ENCODE measurements at places on chromosomes 4 and X.

- DNase-seq = no peak
These were observed 37.1 kb upstream of the GPM6B start for GRCh38 chrX:13854003-13854402.

DNA sequence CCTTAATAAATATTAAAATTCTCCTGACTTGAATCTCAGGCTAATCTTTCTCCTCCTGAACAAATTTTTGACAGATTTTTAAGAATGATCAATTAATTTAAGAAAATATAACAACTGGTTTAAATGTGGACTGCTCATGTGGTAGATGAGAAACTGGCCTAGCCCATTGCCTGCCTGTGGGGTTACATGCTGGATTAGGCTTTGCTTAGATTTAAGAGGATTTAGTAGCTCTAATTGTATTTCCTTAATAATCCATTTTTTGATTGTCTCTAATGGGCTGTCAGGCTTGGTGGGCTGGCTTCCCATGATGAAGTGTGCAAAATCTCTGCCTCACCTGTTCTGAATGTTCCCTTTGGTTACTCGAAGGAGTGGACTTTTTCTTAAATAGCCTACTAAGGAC, 27.8 kb upstream of the LIMCH1 start:
- DNase-seq = no peak

GRCh38 chr4:185205697-185206342, 2.0 kb upstream of the CFAP97 start:
- DNase-seq = no peak

DNA sequence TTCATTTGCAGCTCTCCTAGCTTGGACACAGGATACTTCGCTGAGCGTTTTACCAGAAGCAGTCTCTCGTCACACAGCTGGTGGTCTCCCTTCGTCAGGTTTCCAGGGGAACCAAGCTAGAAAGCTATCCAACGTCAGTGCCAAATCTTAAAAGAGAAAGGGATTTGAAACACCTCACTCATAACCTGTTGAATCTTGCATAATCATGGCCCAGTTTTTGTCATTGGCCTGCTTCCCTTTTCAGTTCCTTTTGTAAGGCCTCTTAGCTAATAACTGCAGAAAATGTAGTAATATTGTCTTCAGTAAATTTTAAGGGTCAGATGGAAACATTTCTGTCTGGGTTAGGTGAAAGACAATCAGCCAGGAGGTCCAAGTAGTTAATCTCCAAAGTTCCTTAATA, 22.0 kb downstream of the RAB39B start:
- no peak for DNase-seq

DNA sequence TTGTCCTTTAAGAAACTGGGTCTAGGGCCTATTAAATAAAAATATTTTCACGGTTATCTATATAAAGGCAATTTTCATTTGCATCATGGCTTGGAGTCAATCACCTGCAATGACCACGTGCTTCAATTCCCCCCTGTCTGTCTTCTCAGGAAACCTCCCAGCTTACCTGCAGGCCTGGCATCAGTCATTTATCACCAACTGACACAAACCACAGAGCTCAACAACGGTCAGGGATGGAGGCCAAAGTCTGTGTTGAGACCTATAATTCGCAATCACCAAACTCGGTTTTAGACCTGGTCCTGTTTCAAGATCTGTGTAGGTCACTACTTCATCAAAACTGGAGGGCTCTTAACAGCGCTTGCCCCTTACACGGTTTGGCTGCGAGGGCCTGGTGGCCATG, 1.9 kb downstream of the SLC9A7 start:
- DNase-seq = no peak

- DNase-seq = no peak
These were observed 458.3 kb upstream of the LCORL start for GRCh38 chr4:18479825-18480224.

- no peak for DNase-seq
These were observed 128.1 kb upstream of the HPF1 start for GRCh38 chr4:169885893-169886292.

GRCh38 chr4:86096373-86096772, 263.5 kb downstream of the MAPK10 start:
- DNase-seq = no peak

GRCh38 chr4:181989071-181989470, 254.1 kb upstream of the TENM3 start:
- DNase-seq = no peak

DNA sequence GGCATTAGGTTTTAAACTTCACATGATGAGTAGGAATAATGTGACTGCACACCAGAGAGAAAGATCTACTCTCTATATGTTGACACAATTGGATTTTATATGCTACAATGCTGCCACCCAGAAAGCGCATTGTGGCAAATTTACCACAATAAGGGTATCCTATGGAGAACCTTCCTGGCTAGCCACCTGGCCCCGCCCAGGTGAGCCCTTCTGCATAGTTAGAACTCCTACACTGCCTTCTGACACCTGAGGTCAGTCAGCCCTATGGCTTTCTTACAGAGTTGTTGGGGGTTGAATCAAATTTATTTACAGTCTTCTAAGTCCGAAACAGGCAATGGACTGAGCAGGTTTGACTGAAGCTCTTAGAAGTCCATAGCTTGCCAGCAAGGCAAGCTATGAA, 153.8 kb upstream of the S100G start:
- DNase-seq = no peak

DNA sequence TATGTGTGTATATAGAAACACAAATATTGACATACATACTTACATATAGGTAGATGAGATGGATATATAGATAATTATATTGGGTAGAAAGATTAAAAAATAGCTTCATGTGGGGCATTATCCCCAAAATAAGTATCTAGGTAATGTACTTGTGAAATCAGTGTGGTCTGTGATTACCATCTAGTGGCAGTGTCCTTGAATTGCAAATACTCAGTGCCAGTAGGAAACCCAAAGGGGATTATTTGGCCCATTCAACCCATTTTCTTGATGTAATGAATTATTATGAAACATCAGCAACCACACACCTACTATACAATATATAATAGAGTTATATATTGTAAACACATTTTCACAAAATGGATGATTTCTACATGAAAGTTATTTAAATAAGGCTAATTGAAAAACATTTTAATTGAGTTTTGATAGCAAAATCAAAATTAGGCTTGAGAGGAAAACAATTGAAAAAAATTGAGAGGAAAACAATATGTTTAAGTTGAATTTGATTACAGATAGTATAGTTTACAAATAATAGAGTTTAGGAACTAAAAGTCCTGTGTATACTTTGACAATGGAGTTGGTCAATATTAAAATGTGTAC, 389.4 kb downstream of the GALNTL6 start:
- DNase-seq = no peak

DNA sequence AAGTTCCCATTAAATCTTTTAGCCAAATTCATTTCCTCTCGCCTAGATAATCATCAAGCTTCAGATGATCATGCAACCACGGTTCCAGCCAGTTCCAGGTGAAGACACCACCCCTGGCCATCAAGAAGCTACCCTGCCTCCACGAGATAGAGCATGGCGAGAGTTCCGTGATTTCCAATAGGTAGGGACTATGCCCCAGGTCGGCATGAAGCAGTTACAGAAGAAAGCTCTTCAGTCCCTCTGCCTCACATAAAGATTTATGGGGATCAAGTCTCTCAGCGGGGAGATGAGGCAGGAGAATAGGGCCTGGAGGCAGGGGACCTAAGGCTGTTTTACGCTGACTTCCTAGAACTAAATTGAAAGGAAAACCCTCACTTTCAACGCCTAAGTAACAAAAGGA, 183.9 kb downstream of the OR13H1 start:
- no peak for DNase-seq

DNA sequence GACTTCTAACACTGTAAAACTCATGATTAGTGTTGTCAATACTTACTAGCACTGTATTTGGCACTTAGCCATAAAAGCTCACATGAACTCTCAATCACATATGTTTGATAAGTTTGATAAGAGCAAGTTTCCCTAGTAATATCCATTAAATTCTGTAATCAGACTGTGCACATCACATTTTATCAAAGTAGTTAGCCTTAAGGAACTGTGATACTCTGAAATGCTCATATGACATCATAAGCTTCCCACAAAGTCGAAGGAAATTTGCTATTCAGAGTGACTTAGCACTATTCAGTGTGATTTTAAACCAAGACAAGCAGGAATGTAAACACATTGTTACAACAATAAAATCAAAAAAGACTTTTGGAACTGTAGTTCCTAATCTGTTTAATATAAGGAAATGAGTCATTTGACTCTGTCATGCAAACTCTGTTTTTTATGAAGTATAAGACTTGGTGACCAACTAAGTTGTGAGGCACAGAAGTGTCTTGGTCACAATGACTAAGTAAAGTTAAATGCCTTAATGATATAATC, 6.7 kb downstream of the SLC7A11 start:
- no peak for DNase-seq

DNA sequence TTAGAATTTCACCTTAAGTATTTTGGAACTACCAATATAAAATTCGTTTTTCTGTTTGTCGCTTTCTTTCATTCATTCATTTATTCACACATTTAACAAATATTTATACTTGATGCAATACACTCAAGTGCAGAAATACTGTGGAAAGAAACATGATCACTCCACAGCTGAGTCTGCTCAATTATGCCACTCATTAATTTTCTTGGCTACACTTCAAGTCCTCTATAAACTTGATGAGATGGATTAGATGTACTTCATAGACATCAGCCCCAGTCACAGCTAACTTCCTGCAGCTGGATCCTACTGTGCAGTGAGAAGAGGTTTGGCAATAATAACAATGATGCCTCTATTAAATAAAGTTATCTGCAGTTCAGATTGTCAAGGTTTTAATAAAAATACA, 208.1 kb downstream of the PDGFC start:
- DNase-seq = no peak

GRCh38 chr4:22802876-22803275, 110.1 kb downstream of the GBA3 start:
- no peak for DNase-seq

DNA sequence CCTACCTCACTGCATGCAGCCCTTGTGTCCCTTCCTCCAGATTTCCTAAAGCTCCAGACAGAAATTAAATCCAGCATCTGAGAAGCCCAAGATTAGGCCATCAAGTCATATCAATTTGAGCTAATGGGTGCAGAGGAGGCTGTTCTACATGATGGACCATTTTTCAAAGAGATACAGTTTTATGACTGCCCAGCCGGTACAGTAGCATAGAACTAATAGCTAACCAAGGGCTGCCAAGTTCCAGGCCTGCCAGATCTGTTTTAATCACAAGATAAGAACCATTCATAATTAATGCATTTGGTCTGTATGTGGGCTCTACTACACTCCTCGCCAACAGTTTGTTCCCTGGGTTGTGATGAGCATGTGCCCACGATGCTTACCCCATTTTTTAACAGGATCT, 73.9 kb upstream of the PLAC1 start:
- DNase-seq = no peak

GRCh38 chr4:40957281-40957680, 207.5 kb downstream of the NSUN7 start:
- no peak for DNase-seq

- no peak for DNase-seq
These were observed 11.7 kb downstream of the OPHN1 start for GRCh38 chrX:68421636-68422035.

DNA sequence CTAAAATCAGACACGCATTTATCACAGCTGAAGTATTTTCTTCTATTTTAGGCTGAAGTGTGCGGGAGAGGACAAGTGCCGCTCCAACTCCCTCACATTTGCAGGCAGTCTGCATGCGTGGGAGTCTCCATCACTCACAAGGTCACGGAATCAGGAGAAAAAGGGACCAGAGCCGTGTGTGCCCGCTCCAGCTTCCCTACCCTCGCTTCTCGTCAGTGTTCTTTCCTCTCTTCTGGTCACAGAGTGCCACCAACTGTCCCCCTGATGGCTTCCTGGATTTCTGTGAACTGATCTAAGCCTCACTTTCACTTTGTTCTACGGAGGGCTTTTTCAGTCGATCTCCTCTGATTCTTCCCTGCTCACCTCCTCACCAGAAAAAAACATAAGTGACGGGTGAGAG, 407.4 kb upstream of the AADAT start:
- DNase-seq = no peak

GRCh38 chr4:185879666-185880312, 67.8 kb upstream of the SORBS2 start:
- no peak for DNase-seq

GRCh38 chr4:85573270-85573669, 98.3 kb downstream of the ARHGAP24 start:
- DNase-seq = no peak

- DNase-seq = no peak
These were observed 19.4 kb downstream of the DRD5 start for GRCh38 chr4:9800848-9801247.

GRCh38 chrX:9341291-9342201, 123.3 kb upstream of the TBL1X start:
- DNase-seq = peak; percentile 40

- no peak for DNase-seq
These were observed 347.8 kb upstream of the PITX2 start for GRCh38 chr4:110970642-110971041.

DNA sequence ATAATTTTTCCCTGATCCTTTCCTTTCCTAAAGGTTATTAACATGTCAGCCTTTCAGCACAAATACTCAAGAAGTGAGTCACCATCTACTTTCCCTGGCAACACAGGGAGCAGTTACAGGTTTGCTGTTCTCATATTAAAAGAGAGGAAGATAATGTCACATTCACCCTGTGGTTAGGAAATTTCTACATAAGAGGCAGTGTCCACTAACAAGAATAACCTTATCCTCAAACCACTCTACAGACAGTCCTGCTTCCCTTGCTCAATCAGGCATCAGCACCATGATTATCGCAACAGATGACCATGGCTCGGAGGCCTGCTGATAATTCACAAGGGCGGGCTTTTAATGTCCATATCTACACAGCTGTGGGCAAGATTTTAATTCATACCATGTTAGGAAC, 30.9 kb downstream of the RNF150 start:
- no peak for DNase-seq

GRCh38 chr4:70946939-70947338, 44.8 kb downstream of the MOB1B start:
- DNase-seq = no peak

DNA sequence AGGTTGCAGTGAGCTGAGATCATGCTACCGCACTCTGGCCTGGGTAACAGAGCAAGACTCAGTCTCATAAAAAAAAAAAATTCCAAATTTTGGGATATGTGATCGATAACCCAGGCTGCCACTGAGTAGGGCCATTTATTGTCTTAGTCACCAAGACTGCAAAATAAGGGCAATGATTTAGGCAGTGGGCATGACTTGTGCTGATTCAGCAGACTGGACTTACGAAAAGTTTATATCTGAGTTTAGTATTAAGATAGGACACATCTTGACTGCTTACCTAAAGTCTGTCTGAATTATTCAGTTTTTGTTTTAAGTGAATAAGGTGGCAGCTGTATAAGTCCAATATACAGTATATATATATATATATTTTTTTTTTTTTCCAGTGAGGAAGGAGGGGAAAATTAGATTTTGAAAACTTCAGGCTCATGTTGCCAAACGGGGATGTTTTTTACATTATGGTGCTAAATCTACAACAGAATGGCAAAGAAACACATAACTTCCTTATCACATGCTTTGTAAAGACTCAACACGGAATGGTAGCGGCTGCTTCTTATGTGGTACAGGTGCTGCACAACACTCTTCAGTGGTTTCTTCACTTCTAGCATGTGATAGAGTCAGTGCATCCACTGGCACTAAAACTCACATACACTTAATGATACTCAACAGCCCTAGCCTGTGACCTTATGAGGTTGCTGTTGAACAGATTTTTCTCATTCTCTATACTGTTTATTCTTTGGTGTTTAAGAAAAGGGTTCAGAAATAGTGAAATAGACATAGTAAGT, 6.5 kb downstream of the TEX13D start:
- DNase-seq = no peak

GRCh38 chr4:113684534-113685091, 76.9 kb downstream of the CAMK2D start:
- DNase-seq = no peak

GRCh38 chr4:40280586-40280985, 54.5 kb upstream of the CHRNA9 start:
- DNase-seq = no peak

All from T-helper 9 cell (primary cell).